ENCODE measurements at places on chromosomes 1 and 21.

DNA sequence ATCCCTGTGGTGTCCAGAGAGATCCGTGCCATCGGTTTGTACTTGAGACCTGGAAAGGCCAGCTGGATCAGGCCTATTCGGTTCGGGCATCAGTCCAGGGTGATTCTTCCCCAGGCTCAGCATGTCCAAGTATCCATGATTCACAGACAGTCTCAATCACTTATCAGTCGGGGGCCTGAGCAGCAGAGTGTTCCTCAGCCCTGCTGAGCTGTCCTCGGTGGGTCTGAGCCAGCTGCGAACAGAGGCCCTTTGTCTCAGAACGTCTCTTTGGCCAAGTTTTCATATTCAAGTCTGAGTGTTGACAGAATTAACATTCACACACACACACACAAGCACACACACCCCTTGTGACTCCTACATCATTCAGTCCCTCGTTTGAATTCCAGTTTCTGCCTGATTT lies 33.4 kb upstream of the OSBPL9 start:
- DNase-seq, result no peak

GRCh38 chr1:227320476-227320875 lies 2.2 kb upstream of the CDC42BPA start:
- no peak for DNase-seq

DNA sequence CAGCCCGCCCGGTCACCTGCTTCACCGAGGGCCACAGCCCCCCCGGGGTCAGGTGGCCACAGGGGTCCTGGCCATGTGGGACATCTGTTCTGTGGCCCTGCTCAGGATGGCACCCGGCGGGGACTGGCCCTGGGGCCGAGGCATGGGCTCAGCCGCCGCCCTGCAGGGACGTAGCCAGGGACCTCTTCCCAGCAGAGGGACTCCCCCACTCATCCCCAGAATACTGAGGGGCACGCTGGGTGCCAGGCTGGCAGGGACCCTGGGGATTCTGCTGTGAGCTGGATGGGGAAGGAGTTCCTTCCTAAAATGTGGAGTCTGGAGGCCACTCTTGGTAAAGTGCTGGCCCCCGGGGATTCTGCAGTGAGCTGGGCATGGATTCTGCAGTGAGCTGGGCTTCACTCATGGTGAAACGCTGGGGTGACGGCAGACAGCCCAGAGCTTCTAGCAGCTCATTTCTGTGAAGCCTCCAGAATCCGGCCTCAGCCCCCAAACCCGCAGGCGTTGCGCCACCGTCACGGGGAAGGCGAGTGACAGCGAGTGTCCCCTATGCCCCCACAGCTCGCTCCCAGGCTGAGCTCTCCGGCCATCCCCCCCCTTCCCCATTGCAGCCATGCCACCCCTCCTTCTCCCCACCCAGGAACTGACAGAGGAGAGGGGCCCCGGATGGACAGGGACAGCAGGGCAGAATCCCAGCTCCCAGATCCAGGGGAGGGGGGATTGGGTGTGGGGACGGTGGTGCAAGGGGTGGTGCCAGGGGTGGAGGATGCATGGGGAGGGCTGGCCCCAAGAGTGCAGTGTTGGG lies 1.4 kb downstream of the ITGB2 start:
- no peak for DNase-seq

DNA sequence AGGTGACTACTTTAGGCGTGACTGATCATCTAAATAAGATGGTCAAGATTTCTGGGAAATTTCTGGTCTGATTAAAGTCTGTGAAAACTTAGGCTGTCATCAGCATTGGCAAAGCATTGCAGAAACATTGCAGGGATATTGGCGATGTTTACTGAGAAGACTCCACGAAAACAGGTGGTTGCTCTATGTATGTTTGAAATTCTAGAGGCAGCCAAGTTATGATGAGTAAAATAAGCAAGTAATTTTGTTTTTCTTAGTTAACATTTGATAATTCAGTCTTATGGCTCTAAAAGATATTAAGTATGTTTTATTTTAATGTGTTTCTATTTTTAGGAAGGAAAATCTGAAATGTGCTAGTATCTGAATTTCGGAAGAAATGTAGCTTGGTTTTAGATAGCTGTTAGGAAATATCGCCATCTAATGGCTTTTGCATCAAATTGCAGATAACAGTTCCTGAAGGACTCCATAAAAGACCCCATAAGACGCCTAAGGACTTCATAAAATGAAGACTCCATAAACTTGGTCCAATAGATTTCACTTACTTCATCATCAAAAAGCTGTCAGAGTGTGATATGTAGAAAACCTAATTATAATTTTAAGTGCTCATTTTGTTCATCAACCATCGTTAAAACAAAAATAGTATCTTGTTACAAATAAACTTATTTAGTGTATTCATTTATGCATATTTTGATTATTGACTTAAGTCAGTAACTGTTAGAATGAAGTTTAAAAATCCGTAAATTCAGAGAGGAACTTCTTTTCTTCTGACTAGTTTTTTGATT lies 344.6 kb downstream of the RYR2 start:
- peak; percentile 9 for DNase-seq

DNA sequence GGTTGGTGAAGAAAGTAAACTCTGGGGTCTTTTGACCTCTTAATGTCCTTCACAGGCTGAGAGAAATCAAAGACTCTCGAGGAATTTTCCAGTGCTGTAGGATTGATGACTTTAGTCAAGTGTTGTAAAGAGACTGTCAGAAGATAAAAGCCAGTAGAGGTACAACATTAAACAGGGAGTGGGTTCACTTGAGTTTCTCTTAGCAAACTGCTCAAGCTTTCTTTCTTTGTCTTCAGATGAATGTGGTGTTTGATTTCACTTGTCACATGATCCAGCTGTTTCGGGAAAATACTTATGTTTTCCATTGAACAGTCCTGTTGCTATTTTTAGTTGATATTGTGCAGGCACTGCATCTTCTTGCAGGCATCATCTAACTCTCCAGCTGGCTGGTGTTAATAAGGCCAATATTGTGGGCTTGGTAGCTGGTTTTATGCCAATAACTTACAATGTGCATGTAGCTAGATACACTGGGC lies 45.6 kb downstream of the XCL2 start:
- DNase-seq, result peak; percentile 37

DNA sequence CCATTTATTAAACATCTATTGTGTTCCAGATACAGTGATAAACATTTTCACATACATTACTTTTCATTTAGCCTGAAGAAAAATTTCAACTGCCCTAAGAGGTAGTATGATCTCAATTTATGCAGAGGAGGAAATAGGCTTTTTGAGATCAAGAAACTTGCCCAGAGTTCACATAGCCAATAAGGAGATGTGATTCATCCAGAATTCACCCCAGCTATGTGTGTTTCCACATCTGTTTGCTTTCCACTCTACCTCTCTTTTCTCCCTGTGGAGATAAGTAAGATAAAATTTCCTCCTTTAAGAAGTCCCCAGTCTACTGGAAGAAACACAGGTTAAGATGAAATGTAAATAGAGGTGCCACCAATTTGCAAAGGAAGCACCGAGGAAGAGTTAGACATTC lies 199.7 kb upstream of the C8B start:
- no peak for DNase-seq

DNA sequence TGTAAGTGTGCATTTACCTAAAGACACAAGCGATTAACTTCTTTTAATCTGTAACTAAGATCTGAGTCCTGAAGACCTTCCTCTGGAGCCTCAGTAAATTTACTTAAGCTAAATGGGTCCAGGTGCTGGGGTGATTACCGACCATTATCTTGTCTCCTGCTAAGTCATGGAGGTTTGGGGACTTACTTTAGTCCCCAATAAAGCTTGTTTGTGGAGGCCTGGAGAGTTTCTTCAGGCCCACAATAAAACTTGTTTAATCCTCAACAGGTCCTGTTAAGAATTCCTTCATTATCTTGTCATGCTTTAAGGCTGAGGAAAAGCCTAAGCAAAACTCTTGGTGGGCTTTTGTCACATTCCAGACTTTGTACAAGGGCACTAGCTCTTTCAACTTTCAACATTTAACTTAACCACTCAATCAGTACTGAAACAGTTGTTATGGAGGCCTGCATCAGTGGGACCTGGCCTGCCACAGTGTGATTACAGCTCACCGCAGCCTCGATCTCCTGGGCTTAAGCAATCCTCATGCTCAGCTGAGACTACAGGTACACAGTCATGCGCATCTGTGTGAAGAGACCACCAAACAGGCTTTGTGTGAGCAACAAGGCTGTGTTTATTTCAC lies 84.0 kb downstream of the FMO4 start:
- no peak for DNase-seq

DNA sequence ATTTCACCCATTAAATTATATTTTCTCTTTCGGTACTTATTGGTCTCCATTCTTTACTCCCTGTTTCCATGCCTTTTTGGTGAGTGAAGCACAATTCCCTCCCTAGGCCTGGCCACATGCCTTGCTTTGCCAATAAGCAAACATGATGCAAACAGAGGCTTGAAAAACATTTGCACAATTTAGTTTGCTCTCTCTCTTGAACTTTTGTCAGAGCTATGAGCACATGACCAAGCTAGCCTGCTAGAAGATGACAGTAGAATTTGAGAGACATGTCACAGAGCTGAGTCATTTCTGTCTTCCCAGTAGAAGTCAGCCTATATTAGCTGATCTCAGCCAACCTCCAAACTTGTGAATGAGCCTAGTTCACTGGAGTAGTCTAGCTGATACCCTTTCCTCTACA lies 24.6 kb downstream of the ANGPTL3 start:
- DNase-seq, result peak; percentile 70

DNA sequence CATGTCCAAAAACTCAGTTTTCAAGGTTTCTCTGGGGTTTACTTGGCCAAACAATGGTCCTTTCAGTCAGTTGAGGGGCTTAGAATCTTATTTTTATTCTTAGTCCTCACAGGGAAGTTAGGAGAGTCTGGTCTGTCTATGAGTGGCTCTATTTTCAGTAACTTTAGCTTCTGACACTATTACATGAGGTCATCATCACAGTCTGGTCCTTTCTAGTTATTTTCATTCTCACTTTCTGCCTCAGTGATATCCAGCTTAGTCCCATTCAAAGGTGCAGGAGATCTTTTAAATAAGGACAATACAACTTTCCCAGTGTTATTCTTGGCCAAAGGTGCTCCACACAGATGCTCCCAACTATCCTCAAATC lies 30.0 kb upstream of the FGGY start:
- DNase-seq, result no peak

- DNase-seq, result no peak
These were observed 25.2 kb upstream of the FGGY start for GRCh38 chr1:59271561-59272260.

GRCh38 chr21:44557491-44558328 lies 885 bp downstream of the KRTAP10-3 start:
- DNase-seq, result no peak

DNA sequence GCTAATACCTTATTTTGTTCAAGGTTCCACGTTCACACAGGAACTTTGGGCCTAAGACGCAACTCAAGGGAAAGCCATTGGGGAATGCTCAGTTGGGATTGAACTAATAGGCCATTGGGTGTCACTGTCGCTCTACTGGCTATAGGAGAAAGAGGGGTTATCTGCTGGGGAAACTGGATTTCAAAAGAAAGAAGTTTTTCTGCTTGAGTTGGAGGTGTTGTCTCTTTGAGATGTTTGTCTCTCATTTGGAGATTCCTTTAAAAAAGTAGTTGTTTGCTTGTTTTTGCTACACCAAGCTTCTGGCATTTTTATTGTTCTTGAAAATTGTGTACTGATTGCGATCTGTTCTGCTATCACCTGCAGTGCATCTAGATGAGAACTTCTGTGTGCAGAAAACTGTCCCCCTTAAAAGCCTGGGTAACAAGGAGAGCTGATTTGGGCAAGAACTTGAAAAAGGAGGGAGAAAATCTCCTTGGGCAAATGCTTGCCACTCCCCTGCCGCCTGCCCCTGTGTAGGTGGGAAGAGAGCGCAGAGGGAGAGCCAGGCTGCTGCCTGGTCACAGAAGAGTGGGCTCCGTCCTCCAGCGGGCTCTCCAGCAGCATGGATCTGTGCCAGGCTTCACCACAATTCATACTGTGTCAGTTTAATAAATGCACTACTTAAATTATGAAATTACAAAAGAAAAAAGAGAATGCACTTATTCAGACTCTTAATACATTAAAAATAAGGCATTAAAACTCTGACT lies 39.9 kb downstream of the PEX14 start:
- no peak for DNase-seq

DNA sequence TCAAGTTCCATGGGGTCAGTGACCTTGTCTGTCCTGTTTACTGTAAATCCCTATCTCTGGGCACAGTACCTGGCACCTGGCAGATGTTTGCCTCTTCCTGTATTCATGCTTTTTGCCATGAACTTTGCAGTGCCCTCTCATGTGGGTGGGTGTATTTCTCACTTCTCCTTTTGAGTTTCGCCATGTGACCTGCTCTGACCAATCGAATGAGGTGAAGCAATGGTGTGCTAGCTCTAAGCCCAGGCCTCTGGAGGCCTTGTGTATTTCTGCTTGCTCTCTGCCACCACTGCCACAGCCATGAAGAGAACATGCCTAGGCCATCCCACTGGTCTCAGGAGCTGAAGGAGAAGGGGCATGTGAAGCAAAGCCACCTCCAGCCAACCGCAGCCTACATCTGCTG lies 185.5 kb upstream of the ZC3H12A start:
- DNase-seq, result no peak

DNA sequence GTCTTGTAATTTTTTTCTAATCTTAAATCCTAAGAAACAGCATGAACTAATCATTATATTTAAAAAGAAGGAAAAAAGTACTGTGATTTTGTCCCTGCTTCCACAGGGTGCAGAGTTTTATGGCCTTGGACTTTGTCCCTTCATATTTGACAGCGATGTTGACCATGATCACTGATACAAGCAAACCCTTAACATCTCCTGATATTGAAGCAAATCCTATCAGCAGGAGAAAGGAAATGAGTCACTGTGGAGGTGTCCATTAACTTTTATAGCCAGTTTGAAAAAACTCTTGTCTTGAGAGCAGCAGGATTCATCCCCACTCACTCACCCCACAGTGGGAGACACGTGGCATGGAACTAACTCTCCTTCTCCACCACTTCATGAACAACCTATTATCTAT lies 5.1 kb upstream of the REG4 start:
- no peak for DNase-seq

GRCh38 chr21:35204850-35205541 lies 155.9 kb upstream of the RUNX1 start:
- peak; percentile 83 for DNase-seq

DNA sequence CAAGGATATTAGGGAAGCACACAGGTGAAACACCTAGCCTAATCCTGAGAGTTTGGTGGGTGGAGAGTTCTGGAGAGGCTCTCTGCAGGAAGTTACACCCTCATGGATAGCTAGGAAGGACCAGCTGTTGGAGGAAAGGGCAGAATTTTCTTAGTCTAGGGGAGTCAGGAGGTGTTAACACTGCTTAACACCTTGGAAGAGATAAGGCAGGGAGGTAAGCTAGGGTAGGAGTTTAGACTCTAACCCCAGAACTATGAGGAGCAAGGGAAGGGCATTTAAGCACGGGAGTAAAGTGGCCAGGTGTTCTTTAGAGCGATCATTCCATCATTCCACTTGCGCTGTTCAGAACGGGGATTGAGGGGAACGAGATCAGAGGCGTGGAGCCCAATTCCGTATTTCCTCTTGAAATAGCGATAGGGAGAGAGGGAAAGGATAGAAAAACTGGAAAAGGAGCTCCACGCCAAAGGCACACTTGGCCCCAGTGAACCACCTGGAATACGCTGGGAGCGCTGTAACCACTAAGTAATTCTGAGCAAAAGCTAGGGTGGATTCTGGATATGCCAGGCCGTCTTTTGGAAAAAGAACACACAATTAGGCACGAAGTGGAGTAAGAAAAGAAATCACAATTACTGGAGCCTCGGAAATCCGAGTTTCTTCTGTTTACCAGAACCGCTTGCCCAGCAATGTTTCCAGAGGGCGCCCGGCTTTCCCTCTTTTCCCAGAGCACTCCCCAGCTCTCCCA lies 1.5 kb upstream of the GPR137B start:
- no peak for DNase-seq

Data from fibroblast of skin of left biceps (primary cell).